ENCODE measurements at places on chromosomes 5 and 9. TPM values are rescaled to one million over a fixed set of nuclear protein-coding genes. Genes with fewer than 3 reads are reported as not detected.

LECT2 gene
- total RNA-seq, result not detected

TMEM252 gene
- total RNA-seq, result not detected

SV2C gene
- not detected for total RNA-seq

NKD2 gene
- total RNA-seq, result 1.8 TPM

COL23A1 gene
- total RNA-seq, result 0.14 TPM

HTR1A gene
- not detected for total RNA-seq

HEMGN gene
- 1.9 TPM for total RNA-seq

TXNDC8 gene
- not detected for total RNA-seq

PFN3 gene
- not detected for total RNA-seq

ANKRD31 gene
- total RNA-seq, result 0.47 TPM

INSL6 gene
- total RNA-seq, result not detected

EGFLAM gene
- not detected for total RNA-seq

MAMDC4 gene
- 17.7 TPM for total RNA-seq

PCDHA9 gene
- total RNA-seq, result not detected

FAM200C gene
- 0.82 TPM for total RNA-seq

EMB gene
- total RNA-seq, result 49.4 TPM

C5orf52 gene
- total RNA-seq, result not detected

SEMA5A gene
- not detected for total RNA-seq

GRIN3A gene
- not detected for total RNA-seq
